Stimulated activated CD8-positive, alpha-beta memory T cell treated with anti-CD3 and anti-CD28 coated beads, Interleukin-7, amount 100 ng/mL, for 24 hours (primary cell): ENCODE measurements at places on chromosomes 5 and 9.

DNA sequence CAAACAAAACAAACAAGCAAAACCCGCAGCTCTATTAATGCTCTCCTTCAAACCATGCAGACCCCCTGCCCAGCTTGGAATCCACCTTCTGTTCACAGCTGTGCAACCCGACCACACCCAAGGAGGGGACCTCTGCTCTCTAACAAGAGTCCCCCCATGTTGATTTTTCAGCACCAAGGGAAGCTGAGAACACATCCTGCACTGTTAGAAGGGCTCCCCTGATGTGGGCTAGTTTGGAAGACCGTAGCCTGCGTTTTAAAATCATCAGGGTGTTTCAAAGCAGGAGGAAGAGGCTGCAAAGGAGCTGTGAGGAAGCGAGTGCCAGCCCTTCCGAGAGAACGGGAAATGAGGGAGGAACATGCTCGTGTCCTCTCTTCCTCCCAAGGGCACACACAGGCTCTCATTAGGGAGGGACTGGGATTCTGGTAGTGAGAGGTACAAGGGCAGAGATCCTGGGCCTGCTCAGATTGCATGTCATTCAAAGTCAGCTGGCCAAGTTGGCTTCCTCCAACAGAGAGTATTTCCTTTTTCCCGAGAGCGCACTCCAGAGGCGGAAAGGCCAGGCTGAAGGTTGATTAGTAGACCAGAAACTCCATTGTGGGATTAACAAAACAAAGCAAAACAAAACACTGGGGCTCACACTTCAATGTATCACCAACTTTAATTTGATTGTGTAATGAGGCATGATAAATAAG lies 185.9 kb downstream of the SEMA6A start:
- DNase-seq: no peak

DNA sequence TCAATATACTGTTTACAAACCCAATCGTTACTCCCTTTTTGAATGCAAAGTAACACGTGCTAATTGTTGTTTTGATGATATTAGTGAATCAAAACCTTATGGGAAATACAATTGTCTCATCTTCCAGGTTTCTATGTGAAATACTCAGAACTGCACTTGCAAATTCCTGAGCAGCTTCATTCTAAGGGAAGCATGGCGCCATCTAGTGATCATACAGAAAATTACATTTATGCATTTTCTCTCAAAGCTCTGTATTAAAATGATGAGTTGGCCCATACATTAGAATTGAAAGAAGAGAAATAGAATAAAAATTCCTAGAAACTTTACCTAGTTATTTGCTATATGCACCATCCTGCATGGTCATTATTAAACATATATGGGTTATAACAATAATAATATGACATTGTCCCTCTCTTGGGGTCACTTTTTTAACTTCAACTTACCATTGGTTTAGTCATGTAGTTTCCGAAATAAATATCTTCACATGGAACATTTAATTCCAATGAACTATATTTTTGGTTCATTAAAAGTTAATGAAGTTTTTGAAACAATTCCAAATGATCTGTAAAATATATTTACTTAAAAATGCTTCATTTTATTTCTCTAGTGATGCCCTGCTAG lies 220.0 kb downstream of the PDE4D start:
- DNase-seq: no peak

- no peak for DNase-seq
Observed at GRCh38 chr9:38641985-38642864, 21.8 kb upstream of the ANKRD18A start.

DNA sequence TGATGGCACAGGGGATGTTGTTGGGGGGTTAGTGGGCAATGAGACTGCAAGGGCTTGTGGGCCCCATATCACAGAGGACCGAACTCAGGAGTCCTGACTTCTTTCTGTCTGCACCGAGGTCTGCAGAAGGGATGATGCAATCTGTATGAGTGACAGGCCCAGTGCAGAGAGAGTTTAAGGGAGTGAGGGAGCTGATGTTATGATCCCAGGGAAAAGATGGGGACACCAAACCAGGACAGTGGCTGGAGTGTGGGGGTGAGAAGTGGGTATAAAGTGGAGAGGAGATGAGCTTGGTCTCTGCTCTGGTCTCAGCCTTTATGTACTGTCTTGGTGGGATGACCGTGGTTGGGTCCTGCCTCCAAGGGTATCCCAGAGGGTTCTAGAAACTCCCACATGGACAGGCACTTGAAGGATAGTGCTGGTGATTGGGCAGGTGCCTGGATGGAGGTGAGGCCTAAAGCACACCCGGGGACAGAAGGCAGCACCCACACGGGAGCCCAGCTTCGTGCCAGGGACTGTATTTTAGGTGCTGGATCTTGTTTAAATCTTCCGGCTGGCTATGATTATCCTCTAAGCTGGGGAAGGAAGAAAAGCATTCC lies 21.9 kb downstream of the GSN start:
- DNase-seq: no peak

DNA sequence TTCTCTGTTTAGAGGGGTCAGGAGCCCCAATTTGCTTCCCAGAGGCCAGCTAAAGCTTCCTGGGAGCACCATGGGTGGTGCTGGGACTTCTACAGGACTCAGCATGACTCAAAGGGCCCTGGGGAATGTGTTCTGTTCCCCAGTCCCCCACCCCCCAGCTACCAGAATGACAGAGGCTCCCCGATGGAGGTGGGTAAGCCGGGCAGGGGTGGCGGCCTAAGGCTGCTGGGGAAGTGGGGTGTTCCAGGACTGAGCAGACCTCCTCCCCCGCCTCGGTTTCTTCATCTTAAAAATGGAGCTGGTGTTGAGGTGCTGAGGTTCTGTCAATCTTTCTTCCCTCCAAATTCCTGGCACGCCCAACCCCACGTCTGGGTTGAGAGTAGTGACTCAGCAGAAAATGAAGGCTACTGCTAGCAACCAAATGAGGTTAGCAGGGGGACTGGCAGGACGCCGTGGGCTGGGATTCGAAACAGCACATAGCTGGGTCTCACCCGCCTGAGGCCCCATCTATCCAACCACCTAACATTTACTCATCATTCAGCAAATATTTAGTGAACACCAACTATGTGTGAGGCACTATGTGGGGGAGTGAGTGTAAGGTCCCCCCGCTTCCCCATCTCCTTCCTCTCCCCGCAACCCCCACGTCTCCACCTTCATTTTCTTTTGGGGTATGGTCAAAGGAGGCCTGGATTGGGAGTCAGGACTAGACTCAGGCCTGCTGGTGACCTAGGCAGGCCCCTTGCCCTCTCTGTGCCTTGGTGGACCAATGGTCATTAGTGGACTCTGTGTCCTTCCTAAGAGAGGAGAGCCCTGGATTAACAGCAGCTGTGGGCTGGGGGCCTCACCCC lies 50.2 kb downstream of the C9orf50 start:
- no peak for DNase-seq

- DNase-seq: no peak
Observed at GRCh38 chr9:97039514-97039860, 545 bp upstream of the CTSV start.

DNA sequence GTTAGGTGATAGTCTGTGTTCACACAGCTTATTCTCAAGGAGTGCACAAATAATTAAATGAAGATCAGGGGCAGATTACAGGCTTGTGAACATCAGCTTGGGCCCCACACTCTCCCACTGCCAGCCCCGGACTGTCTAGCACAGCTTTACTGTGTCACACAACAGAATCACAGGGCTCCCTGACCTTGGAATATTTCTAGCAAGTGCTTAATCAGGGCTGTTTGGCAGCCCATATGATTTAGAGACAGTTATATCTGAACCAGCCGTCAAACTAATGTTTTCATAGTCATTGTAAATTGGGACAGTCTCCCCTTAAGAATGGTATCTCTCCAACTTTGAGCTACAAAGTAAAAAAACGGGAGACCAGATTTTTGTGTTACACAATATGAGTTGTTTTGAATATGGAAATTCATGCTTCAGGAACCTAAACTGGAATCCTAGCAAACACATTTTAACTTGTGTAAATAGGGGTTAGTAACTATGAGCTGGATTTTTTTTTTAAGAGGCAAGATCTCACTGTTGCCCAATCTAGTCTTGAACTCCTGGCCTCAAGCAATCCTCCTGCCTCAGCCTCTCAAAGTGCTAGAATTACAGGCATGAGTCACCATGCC lies 517.6 kb downstream of the BNC2 start:
- no peak for DNase-seq

DNA sequence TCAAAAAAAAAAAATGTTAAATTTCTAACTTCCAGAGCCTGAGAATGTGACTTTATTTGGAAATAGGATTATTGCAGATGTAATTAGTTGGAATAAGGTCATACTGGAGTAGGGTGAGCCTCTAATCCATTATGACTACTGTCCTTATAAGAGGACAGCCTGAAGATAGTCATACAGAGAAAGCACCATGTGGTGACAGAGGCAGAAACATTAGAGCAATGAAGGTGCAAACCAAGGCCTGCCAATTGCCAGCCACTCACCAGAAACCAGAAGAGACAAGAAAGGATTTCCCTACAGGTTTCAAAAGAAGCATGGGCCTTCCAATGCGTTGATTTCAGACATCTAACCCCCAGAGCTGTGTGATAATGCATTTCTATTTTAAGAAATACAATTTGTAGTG lies 659.2 kb upstream of the CHD1 start:
- DNase-seq: no peak

DNA sequence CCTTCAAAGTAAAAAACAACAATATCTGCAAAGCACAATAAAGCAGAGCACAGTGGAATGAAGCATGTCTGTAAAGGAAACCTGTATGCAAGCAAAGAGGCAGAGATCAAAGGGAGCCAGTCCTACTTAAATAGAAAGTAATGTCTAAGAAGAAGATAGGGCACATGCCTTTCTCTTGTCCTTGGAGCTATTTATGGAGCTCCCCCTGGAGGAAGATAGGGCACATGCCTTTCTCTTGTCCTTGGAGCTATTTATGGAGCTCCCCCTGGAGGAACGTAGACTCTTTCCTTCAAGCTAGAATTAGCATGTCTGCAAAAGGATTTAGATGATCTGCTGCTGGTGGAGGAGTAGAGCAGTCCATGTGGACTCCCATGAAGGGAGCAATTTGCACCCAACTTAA lies 168.1 kb upstream of the RASEF start:
- DNase-seq: no peak

GRCh38 chr5:149887622-149888183 lies 56.9 kb downstream of the PDE6A start:
- no peak for DNase-seq

GRCh38 chr9:112535301-112535700 lies 48.7 kb downstream of the KIAA1958 start:
- no peak for DNase-seq

DNA sequence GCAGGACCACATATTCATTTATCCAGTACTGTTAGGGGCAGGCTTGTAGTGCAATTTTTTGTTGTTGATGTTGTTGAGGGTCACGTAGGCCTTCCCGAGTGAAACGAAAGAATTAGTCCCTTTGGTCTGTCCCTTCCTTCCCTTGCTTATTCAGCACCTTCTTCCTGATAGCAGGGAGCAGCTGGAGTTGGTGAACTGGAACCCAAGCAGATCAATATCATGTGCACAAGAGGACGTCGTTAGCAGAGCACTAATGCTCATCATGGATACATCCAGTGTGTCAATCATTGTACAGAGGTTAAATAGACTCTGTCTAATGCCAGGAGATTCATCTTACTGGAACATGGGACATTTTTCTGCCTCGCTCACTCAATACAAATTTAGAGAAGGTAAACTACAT lies 33.0 kb upstream of the MAP1B start:
- DNase-seq: no peak

GRCh38 chr5:171363846-171364245 lies 23.8 kb upstream of the NPM1 start:
- no peak for DNase-seq

GRCh38 chr9:138053321-138053868 lies 175.8 kb downstream of the CACNA1B start:
- no peak for DNase-seq

DNA sequence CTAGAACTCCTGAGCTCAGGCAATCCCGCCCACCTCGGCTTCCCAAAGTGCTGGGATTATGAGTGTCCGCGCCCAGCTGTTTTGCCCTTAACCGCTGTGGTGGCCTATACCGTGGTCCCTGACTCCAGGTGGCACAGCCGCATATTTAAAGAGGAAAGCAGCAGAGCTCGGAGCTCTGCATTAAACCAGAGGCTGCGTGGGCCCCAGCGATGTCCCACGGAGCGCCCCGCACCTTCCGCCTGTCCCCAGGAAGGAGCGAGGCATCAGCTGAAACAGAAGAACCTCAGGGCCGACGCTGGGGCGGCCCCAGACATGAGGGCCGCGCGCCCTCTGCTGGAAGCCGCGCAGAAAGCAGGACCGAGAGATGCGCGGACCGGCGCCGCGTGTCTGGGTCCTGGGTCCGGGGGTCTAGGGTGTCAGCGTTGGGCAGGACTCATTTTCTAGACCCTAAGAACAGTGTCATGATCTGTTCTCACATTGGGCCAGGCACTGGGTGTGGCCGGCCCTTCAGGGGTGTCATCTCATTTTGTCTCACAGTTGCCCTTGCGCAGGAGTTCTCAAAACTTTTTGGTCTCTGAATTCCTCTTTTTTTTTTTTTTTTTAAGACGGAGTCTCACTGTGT lies 37.7 kb downstream of the LAMC3 start:
- peak; percentile 52 for DNase-seq

DNA sequence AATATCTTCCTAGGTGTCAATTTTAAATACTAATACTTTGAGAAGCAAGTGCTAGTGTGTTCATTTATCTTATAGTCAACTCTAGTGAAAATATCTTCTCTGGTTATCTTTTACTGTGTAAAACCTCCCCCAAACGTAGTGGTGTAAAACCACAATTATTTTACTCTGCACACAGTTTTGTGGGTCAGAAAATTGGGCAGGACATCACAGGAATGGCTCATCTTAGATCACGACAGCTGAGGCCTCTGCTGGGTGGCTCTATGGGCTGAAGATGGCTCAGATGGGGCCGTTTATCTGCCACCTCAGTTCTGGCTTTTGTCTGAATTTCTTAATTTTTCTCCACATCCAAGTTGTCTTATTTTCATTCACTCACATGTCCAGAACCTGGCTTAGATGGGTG lies 457.2 kb upstream of the ACTBL2 start:
- DNase-seq: no peak

GRCh38 chr5:93572608-93573353 lies 8.2 kb downstream of the NR2F1-AS1 start:
- no peak for DNase-seq

GRCh38 chr9:123550012-123550411 lies 194.0 kb downstream of the CRB2 start:
- no peak for DNase-seq

DNA sequence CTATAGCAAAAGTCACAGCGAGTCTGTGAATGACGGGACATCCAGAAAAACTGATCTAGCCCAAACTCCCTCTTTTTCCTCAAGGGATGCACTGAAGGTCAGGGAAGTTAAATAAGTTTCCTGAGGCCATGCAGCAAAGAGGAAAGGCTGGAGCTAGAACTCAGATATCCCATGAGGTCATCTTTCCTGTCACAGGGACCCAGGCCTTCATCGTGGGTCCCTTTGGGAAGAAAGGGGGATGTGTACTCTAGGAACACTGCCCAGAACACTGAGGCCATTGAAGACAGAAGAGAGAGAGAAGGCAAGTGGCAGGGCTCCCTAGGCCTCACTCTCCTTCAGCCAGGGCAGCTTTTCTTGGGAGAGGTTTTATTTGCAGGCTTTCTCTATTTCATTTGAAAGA lies 182.0 kb downstream of the EBF1 start:
- DNase-seq: no peak

- no peak for DNase-seq
Observed at GRCh38 chr5:171246231-171246630, 62.8 kb upstream of the TLX3 start.

GRCh38 chr5:92484484-92484883 lies 1096.5 kb downstream of the NR2F1-AS1 start:
- no peak for DNase-seq
